ENCODE measurements at places on chromosomes 11 and 22.

GRCh38 chr11:65427691-65428577 is 5.3 kb downstream of the NEAT1 start:
- DNase-seq: peak; percentile 49

DNA sequence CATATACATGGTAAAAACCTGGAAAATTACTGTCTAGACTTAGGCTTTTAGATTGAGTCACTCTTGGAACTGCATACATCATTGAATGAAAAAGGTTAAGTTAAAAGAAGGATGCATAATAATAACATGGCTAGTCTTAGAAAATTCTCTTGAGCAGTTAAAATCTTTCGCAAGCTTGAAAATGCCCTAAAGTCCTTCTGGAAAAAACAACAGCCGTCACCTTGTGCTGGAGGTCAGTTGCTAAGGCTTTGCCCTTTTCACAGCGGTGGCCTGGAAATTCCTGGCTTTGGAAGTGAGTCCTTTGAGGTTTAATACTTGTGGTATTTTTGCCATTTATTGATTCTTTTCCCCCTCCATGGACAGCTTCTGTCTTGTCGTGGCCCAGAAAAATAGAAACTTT is 17.4 kb upstream of the FBLN1 start:
- DNase-seq: peak; percentile 59

DNA sequence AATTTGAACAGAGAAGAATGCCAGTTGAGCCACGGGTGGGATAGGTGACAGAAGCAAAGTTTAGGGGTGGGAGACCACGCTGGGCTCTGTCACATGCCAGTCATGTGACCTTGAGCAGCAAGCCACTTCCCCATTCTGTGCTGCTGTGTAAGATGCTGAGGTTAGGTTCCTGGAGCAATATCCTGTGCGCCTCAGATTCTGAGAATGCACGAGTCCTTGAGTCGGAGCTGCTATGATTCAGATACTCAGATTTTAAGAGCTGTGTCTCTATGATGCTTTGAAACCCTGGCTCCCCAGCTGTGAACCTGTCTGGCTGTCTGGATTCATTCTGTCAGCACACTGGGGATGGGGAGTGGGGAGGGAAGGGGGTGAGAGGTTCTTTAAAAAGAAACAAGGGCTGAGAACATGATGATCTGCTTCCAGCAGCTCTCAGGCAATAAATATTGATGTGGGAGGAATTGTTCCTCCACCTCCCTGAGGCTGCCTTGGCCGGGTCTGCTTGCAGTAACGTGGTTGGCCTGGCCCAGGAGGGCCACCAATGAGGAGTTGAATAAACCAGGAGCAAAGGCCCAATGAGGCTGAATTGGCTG is 24.0 kb downstream of the SLCO2B1 start:
- DNase-seq: no peak

DNA sequence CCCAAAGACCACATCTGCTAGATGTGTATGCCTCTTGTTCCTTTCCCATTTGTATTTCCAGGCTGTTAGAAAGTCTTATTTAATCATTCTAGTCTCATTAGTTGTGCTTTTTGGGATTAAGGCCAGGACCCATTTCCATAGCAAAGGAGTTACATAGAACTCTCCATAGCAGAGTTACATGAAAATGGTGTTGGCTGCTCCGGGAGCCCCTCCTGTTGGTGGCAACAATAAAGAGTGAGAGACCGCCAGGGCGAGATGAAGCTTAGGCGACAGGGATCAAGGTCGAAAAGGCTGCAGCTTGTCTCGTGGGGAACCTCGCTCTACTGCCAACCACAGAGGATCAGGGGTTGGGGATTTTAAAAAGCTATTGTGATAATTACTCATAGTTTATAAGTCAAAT is 58.3 kb downstream of the GRIK4 start:
- peak; percentile 43 for DNase-seq

DNA sequence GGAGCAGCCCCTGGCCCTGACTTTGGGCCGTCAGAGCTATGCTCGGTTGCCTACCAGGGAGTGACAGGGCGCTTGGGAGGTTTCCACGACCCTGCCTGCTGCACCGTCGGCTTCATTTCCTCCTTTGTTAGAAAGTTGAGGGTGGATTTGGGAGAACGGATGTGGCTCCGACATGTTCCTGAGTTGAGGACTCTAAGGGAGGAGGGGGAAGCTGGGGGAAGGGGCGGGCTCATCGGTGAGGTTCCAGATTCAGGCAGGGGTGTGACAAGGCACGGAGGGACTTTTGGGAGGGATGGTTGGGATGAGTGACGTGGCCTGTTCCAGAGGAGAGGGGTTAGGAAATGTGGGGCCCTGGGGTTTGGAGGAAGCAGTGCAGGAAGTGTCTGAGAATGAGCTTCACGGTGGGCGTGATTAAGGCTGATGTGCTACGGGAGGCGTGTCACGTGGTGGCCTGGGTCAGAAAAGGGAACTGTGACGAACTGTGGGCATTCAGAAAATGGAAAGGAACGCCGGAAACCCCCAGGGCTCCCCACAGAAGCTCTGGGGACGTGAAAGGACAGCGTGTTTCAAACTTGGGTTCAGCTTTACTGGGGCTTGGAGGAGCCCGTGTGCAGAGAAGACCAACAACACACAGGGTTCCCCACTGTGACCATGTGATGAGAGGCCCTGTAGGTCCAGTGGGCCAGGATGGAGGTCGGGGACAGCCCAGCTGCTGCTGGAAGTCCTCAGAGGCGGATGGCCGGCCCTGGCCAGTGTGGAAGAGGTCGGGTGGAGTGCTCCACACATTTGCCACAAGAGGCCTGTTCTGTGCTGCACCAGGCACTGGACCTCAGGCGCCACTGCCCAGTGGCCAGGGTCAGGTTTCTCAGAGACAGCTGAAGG is 2.8 kb downstream of the PARVB start:
- peak; percentile 66 for DNase-seq

DNA sequence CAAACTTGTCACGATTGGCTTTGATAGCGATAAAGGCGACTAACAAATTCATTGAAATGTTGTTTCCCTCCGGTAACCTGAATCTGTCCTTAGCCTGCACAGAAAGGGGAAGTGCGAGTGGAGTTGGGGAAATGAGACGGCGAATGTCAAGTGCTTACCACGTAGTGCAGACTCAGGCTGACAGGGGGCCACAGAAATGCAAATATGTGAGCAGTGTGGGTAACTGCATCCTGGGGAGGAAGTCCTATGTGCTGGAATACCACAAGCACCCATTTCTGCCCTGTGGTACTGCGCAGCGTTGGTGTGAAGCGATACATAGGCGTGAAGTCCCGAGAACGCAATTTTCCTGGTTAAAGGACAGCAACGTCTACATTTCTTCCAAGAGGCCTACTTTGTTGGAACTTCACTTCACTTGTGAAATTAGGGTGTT is 869 bp upstream of the EIF4ENIF1 start:
- peak; percentile 27 for DNase-seq

- DNase-seq: no peak
Observed at GRCh38 chr11:126339073-126339862, 16.2 kb upstream of the ST3GAL4 start.

Measured in HAP-1 (cell line).